ENCODE measurements at places on chromosomes 3 and 15.
A peak's percentile ranks its signal among the peaks of the same experiment; 100 is the strongest.

DNA sequence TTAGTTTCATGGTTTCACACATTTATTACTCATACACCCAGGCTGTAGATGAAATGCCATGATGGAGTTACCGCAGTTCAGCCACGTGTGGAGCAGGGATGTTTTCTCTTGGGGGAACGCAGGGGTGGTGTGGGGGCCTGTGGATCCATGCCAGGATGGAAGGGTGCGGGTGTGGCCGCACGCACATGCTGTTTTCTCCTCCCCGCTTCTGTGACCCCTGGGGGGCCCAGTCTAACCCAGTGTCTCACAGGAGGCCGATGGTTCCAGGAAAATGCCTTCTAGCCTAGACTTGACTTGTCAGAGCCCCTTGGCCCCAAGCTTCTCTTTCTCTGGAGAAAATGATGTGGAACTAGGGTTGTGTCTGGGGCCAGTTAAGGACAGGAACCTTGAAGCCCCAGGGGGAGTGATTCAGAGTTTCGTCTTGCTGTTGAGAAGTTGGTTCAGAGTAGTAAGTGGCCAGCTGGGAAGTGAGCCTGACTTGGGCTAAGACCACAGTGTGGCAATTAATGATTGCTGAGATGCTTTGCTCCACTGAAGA is 240.4 kb upstream of the BHLHE40 start:
- H3K4me1 ChIP-seq: peaks cover 69% of the 10 kb centered on the region
- H3K27me3 ChIP-seq: no peaks in the 10 kb centered on the region
- DNase-seq: no peak
- peaks cover 34% of the 10 kb centered on the region for H3K36me3 ChIP-seq

DNA sequence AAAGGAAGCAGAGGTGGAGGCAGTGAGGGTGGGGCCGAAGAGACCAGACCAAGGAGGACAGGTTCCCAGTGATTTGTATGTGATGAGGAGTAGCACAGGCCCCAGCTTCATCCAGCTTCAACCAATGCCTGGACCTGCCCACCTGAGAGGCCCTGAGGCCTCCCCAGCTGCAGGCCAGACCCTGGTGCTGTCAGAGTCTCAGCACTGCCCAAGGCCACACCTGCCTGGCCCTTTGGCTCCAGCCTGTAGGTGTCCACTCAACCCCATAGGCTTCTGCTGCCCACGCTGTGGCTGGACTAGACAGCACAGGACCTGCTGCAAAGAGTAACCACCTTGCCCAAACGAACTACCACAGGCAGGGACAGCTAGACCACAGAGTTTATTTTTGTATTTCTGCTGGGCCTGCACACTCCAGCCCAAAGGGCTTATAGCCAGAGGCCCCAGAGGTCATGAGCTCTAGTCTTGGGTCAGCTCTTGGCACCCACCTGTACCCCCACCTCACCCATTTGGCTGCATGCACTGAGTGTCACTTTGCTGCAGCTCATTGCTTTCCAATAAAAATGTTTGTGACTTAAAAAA is 81.9 kb upstream of the CDV3 start:
- DNase-seq: no peak
- H3K27me3 ChIP-seq: no peaks in the 10 kb centered on the region
- H3K4me1 ChIP-seq: peaks cover 56% of the 10 kb centered on the region
- H3K27ac ChIP-seq: peak overlapping the region; percentile 45

DNA sequence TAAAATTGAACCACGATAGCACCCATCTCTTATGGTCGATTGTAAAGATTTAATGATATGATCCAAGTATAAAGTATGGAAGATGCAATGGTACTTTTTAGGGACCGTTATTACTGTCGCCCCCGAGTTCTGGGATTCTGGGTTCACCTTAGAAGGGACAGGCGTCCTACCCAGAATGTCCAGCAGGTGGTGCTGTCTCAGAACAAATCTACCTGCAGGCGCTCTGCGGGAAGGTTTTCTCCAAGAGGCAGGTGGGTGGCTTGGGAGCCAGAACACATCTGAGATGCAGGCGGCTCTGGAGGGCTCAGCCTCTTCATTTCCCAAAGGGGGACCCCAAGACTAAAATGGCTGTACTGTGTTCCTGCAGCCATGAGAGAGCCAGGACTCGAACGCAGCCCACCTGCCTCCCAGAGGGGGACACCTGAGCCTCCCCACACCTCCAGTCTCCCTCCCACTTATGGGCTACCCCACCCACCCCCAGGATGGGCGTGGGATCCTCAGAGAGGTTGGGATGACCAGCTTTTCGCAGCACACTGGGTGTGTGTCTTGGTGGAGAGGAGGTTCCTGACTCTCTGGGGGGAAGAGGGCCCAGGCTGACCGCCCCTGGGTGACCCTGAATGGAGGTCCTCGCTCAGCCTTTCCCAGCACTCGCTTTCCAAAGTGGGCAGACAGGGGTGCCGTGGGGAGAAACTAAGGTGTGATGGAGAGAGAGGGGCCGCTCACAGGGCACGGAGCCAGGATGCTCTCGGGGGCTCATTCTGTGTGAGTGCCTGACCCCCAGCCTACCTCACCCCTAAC is 28.1 kb upstream of the CORO2B start:
- no peaks in the 10 kb centered on the region for H3K36me3 ChIP-seq
- H3K4me1 ChIP-seq: peaks cover 6% of the 10 kb centered on the region
- no peak overlapping the region for H3K27ac ChIP-seq

DNA sequence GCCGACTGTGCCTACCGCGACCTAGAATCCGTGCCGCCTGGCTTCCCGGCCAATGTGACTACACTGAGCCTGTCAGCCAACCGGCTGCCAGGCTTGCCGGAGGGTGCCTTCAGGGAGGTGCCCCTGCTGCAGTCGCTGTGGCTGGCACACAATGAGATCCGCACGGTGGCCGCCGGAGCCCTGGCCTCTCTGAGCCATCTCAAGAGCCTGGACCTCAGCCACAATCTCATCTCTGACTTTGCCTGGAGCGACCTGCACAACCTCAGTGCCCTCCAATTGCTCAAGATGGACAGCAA is 1.4 kb downstream of the ISLR start:
- H3K36me3 ChIP-seq: no peaks in the 10 kb centered on the region
- no peaks in the 10 kb centered on the region for H3K27me3 ChIP-seq
- no peak overlapping the region for H3K4me3 ChIP-seq
- DNase-seq: no peak
- no peak overlapping the region for H3K27ac ChIP-seq

DNA sequence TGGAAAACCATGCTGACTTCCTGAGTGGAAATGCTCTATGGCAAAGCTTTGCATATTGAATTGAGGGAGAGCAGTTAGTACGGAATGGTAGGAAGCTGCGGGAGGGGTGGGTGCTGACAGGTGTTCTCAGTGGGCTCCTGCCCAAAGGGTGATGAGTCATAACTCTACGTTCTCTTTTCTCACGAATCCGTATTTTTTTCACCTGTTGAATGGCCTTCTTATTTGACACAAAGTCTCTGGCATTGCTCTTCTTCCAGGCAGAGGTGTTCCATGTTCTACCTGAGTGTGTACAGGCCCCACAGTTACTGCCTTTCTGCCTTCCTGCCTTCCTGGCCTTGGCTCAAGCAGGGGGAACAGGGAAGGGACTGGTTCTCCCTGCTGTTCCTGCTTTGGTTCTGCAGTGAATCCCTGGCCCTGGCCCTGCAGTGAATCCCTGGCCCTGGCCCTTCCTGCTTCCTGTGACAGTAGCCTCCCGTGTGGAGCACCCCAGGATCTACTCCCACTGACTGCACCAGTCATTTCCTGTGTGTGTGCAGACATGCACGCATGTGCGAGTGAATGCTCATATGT is 31.9 kb downstream of the TRAK1 start:
- H3K4me1 ChIP-seq: peaks cover 15% of the 10 kb centered on the region
- DNase-seq: no peak
- H3K27ac ChIP-seq: no peak overlapping the region
- H3K36me3 ChIP-seq: peaks cover 2% of the 10 kb centered on the region

DNA sequence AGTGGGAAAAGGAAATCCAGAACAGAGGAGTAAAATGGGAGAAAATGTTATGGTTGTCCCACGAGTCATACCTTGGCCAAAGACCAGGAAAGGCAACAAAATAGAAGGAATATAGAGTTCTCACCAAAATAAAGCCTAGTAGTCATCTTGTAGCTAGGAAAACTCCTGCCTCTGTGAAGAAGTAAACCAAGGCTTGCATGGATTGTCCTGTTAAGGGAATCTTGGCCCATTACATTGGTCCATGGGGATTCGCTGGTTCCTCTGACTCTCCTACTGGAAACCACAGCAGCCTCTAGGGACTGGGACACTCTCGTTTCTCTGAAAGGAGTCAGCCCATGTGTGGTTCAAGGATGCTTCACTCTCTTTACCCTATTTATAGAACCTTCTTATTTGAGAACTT is 62.9 kb upstream of the FNDC3B start:
- peaks cover 12% of the 10 kb centered on the region for H3K4me1 ChIP-seq
- no peak for DNase-seq

DNA sequence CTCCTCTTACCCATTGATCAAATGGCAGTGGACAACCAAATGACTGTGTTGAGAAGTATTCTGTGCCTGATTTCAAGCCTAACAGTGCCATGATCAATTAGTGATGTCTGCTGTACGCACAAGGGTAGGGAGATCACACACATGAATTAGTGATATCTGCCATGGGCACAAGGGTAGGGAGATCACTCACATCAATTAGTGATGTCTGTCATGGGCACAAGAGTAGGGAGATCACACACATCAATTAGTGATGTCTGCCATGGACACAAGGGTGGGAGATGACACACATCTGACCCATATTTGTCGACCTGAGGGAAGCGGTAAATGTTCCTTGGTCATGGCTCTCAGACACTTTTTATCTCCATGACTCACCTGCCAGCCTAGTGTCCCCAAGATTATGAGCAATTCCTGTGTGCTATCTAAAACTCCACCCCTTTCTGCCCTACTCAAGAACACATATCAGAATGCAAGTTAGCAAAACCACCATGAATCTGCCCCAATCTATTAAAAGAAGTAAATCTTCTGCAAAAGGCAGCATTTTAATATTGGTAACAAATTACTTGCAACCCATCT is 165.0 kb downstream of the NTRK3 start:
- H3K36me3 ChIP-seq: no peaks in the 10 kb centered on the region
- DNase-seq: no peak
- no peaks in the 10 kb centered on the region for H3K4me1 ChIP-seq
- no peak overlapping the region for H3K27ac ChIP-seq
- no peaks in the 10 kb centered on the region for H3K27me3 ChIP-seq

GRCh38 chr3:49534581-49535441 is 19.5 kb upstream of the BSN start:
- H3K27ac ChIP-seq: no peak overlapping the region
- no peak overlapping the region for H3K4me3 ChIP-seq
- H3K27me3 ChIP-seq: no peaks in the 10 kb centered on the region
- DNase-seq: no peak
- no peaks in the 10 kb centered on the region for H3K36me3 ChIP-seq

DNA sequence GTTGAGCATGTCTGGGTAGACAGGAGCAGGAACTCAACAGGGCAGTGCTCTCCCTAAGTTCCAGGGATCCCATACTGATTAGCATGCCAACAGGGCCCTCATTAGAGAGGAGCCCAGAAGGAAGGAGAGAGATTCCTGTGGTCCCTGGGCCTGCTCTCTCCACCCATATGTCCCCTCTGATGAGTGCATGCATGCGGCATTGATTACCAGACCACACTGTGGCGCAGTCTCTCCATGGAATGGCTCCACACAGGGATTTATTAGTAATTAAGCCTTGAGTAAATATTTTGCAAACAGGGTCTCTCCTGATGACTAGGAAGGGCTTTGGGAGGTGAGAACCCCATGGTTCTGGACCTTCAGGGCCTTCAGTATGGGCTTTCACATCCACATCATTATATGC is 60.0 kb upstream of the ST8SIA2 start:
- no peaks in the 10 kb centered on the region for H3K36me3 ChIP-seq
- peaks cover 29% of the 10 kb centered on the region for H3K27me3 ChIP-seq
- no peak overlapping the region for H3K27ac ChIP-seq
- no peak for DNase-seq

DNA sequence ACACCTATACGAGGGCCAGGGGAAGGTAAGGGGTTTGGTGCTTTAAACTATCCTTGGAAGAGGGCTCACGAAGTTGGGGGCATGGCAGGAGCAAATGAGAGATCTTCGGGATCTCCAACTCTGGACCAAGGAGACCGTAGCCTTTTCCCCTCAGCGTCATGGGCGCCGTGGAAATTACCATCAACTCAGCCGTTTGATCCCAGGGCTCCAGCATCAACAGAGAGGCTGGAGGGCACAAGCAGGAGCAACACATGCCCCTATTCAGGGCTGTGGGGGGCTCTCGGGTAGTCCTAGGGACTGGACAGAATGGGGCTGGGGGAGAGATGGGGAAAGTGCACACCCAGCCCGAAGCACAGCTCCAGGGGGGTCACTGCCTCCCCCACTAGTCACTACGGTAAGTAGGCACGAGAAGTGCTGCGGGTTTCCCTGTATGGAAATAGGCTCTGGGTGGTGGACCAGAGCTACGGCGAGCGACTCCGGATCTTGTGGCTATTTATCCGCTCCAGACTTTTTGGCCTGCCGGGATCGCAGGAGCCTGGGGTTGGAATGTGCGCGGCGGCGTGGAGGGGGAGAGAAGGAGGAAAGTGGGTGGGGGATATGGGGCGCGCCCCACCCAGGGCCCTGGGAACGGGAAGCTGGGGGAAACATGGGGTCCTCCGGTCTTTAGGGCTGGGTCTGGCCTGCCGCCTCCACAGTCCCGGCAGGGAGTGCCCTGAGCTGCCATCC is 539 bp upstream of the LAMB2 start:
- DNase-seq: no peak
- H3K36me3 ChIP-seq: no peaks in the 10 kb centered on the region
- H3K4me3 ChIP-seq: peak overlapping the region; percentile 47
- H3K4me1 ChIP-seq: peaks cover 7% of the 10 kb centered on the region
- peaks cover 12% of the 10 kb centered on the region for H3K27me3 ChIP-seq
- H3K27ac ChIP-seq: no peak overlapping the region

- no peaks in the 10 kb centered on the region for H3K36me3 ChIP-seq
- H3K27ac ChIP-seq: peak overlapping the region; percentile 54
- H3K4me1 ChIP-seq: peaks cover 60% of the 10 kb centered on the region
- H3K4me3 ChIP-seq: peak overlapping the region; percentile 47
Measured at GRCh38 chr15:34206011-34206410, 3.9 kb downstream of the KATNBL1 start.

GRCh38 chr15:27499191-27499590 is 528.2 kb downstream of the GABRG3 start:
- H3K27me3 ChIP-seq: no peaks in the 10 kb centered on the region
- H3K27ac ChIP-seq: no peak overlapping the region
- no peak for DNase-seq
- no peak overlapping the region for H3K4me3 ChIP-seq
- H3K4me1 ChIP-seq: no peaks in the 10 kb centered on the region

GRCh38 chr3:57971975-57972374 is 36.2 kb upstream of the FLNB start:
- no peaks in the 10 kb centered on the region for H3K36me3 ChIP-seq
- no peak overlapping the region for H3K27ac ChIP-seq
- no peak for DNase-seq
- H3K4me3 ChIP-seq: no peak overlapping the region
- no peaks in the 10 kb centered on the region for H3K27me3 ChIP-seq
- peaks cover 30% of the 10 kb centered on the region for H3K4me1 ChIP-seq

DNA sequence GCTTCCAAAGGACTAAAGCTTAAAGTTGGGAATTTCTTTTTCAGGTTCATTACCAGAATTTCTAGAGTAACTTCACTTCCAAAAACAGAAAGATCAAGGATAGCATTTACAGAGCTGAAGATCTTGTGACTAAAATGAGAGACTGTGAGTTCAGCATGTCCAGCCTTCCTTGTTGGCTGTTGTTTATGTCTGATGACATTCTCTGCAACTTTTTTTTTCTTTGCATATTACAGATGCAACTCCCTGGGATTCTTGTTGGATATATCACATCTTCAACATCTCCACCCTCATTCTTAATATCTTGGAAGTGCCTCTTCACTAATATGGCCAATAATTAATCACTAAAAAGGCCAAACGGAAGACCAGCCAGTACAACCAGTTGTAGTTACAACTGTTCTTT is 86.2 kb upstream of the FRMD4B start:
- no peak overlapping the region for H3K27ac ChIP-seq
- H3K27me3 ChIP-seq: peaks cover 21% of the 10 kb centered on the region
- H3K4me1 ChIP-seq: no peaks in the 10 kb centered on the region
- no peak for DNase-seq
